HTR-8/SVneo (cell line): ENCODE measurements at places on chromosomes 12 and 14.

DNA sequence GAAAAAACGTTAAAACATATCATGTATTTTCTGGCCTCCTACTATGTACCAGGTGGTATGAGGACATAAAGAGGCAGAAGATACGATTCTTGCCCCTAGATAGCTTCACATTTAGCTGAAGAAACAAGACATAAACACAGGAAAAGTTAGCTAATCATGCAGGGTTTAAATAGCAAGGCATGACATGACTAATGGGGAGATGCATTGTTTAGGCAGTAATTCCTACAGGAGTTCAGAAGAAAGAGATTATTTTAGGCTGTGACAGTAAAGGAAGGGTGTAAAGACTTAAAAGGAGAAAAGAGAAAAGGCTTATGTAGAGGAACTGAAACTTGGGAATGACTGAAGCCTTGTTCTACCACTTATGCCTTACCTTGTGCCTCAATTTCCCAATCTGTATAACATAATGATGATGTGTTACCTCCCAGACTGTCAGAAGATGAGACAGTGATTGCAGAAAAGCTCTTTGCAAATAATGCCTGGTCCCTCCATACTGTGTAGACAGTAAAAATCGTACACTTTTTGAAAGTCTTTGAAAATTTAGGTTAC is 44.4 kb downstream of the PRKCH start:
- no peak for DNase-seq

GRCh38 chr12:51678086-51678724 is 87.2 kb downstream of the SCN8A start:
- peak; percentile 59 for DNase-seq

- no peak for DNase-seq
These were observed 110.7 kb downstream of the KIF26A start for GRCh38 chr14:104249089-104249488.

GRCh38 chr14:32258336-32258993 is 55.4 kb upstream of the RNU6-8 start:
- DNase-seq: no peak

GRCh38 chr14:75311356-75311755 is 32.7 kb downstream of the FOS start:
- no peak for DNase-seq

DNA sequence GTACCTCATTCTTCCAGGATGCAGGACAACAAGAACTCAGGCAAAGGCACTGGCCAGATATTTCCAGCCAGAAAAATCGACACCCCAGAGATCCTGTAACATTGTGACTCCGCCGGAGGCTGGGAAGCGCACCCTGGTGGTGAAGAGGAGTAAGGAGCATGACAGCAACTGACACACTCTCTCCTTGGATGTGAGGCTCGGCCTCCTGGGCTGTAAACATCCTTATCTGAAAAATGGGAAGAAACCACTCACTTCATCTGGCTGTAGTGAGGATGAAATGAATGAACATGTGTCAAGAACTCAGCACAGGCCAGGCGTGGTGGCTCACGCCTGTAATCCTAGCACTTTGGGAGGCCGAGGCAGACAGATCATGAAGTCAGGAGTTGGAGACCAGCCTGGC is 27.5 kb downstream of the TCHP start:
- DNase-seq: peak; percentile 56
